ENCODE measurements at places on chromosomes 2 and 18. TPM values are rescaled to one million over a fixed set of nuclear protein-coding genes. Genes with fewer than 3 reads are reported as not detected.
A peak's percentile ranks its signal among the peaks of the same experiment; 100 is the strongest.

Gene MOGAT1
- not detected for polyA plus RNA-seq

Gene MAPRE3
- polyA plus RNA-seq: 130 TPM

Gene SP5
- polyA plus RNA-seq: 3.9 TPM

Gene MYO5B
- 17.7 TPM for polyA plus RNA-seq

Gene CFAP65
- 0.61 TPM for polyA plus RNA-seq

Gene STK16
- 41.2 TPM for polyA plus RNA-seq

Gene AMER3
- polyA plus RNA-seq: 5.7 TPM

Gene ASXL3
- polyA plus RNA-seq: 5.2 TPM

Gene ALLC
- polyA plus RNA-seq: not detected

Gene BABAM2
- polyA plus RNA-seq: 49.6 TPM

Gene ACVR1C
- polyA plus RNA-seq: 0.34 TPM

Gene L3MBTL4
- 4.5 TPM for polyA plus RNA-seq

Gene CCDC85A
- polyA plus RNA-seq: 4.0 TPM

Gene HMSD
- 5.3 TPM for polyA plus RNA-seq

Gene TXNL1
- 90.7 TPM for polyA plus RNA-seq

GRCh38 chr2:150413910-150414309, 73.6 kb downstream of the RND3 start:
- DNase-seq: no peak

DNA sequence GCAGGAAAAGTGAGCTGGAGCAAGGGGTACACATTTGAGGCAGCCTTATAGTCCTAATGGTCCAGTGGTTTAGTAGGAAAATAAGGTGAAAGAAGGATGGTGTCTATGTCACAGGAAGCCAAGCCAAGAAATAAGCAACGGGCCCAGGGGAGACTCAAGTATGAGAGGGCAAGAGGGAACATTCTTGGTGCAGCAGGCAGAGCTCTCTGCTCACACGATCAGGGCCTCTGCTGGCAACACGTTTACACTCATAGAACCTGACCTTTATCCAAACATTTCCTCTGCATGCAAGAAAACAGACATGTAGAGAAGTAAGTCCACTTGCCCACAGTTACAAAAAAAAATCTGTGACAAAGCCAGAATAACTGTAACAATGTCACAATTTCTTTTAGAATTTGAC, 32.6 kb upstream of the LRRC30 start:
- DNase-seq: no peak

GRCh38 chr2:98808546-98808945, 77.6 kb upstream of the MGAT4A start:
- DNase-seq: no peak

DNA sequence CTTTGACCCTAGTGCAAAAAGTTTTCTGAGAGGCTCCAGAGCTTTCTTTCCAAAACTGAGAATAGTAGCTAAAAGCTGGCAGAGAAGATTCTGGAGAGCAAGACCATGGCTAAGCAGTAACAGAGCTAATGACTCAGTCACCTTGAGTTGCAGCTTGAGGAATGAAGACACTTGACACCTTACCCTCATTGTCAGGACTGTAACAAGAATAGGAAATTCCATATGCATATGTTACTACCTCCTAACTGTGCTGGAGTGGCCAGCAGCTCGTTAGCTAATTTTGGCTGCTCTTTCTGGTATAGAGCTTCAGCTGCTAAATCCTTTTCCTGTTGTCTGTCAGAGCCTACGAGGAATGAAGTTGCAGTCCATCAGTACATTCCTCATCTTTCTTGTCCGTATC, 68.6 kb upstream of the LHCGR start:
- DNase-seq: no peak

- DNase-seq: no peak
Observed at GRCh38 chr2:220127311-220127710, 499.9 kb downstream of the SLC4A3 start.

DNA sequence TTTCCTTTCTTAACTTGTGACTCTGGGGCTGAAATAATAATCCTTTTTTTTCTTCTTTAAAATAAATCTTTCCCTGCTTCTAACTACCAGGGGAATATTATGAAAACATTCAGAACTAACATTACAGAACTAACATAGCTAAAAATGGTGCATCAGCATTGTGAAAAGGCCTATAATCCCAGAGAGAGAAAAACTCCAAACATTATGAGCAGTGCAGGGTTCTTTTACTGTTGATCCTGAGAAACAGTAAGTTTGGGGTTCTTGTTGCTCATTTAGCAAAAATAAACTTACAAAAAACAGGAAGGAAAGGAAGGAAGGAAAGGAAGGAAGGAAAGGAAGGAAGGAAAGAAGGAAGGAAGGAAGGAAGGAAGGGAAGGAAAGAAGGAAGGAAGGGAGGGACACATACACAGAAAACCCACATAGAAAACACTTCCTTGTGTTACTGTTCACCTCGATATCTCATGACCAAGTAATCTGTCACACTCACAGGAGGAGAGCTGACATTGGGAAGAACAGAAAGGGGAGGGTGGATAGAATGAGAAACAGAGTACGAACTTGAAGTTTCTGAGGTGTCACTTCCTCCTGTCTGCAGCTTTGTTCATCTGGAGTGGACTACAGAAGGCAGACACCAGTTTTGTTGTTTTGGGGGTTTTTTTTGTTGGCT, 18.4 kb upstream of the PIK3C3 start:
- no peak for DNase-seq

- DNase-seq: peak; percentile 72
Observed at GRCh38 chr18:78627551-78628346, 351.9 kb upstream of the SALL3 start.

- DNase-seq: no peak
Observed at GRCh38 chr2:62147610-62148301, 48.2 kb upstream of the B3GNT2 start.

DNA sequence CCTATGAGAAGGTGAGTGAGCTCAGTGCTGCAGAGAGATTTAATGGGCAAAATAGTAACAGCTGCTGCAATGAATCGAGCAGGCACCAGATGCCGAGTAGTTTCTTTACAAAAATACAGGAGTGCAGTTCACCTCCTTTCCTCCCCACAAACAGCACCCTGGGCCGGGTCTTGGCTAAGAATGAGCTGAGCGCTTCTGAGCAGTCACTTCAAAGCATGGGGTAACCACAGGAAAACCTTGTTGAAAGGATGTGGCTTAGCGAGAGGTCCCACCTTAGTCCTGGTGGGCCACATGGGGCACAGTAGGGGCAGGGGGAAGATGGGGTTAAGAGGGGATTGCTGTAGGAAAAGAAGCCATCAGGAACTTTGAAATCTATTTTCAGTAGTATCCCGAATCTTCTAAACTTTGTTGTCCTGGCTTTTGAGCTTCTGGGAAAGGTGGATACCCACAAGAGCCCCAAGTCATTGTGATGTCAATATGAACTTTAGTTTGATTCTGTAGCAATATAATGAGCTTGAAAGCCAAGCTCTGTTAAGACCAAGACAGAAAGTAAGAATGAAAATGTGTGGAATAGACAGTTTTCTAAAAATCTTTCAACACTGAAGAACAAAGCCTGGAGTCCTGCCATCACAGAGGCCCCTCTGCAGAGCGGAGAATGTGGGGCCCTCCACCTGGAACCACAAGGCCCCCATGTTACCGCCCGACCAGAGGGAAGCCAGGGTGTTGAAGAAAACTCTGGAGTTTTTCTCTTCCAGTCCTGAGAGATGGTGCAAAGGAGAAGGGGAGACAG, 101.0 kb upstream of the ZNF236 start:
- no peak for DNase-seq

- no peak for DNase-seq
Observed at GRCh38 chr18:75293591-75293990, 83.0 kb downstream of the TSHZ1 start.

GRCh38 chr2:190367091-190367490, 23.7 kb downstream of the INPP1 start:
- no peak for DNase-seq

GRCh38 chr2:129061069-129061768, 742.6 kb upstream of the HS6ST1 start:
- no peak for DNase-seq

- no peak for DNase-seq
Observed at GRCh38 chr18:62085756-62086155, 101.1 kb downstream of the PIGN start.

DNA sequence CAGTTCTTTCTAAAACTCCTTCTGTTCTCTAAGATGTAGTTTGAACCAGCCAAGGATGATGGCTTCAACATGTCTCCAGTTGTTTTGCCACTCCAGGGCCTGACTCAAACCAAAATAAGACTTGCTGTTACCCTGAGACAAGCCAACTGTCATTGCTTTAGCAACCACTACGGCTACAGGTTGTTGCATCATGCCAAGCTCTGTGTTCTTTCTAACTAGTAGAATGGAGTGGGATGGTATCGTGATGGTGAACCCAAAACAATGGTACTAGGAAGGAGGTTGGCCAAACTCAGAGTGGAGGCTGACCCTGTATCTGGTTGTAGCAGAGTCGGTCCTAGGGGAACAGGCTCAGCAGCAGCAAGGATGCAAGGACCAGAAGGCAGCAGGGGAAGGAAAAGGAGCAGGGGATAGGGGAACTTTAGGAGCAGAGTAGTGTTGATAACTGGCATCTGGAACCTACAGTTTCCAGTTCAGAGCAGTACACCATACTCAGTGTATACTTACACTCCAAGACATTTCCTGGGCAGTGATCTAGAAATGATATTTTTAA, 51.6 kb downstream of the PDK1 start:
- no peak for DNase-seq

GRCh38 chr2:26179446-26179913, 6.6 kb downstream of the GAREM2 start:
- DNase-seq: peak; percentile 66

DNA sequence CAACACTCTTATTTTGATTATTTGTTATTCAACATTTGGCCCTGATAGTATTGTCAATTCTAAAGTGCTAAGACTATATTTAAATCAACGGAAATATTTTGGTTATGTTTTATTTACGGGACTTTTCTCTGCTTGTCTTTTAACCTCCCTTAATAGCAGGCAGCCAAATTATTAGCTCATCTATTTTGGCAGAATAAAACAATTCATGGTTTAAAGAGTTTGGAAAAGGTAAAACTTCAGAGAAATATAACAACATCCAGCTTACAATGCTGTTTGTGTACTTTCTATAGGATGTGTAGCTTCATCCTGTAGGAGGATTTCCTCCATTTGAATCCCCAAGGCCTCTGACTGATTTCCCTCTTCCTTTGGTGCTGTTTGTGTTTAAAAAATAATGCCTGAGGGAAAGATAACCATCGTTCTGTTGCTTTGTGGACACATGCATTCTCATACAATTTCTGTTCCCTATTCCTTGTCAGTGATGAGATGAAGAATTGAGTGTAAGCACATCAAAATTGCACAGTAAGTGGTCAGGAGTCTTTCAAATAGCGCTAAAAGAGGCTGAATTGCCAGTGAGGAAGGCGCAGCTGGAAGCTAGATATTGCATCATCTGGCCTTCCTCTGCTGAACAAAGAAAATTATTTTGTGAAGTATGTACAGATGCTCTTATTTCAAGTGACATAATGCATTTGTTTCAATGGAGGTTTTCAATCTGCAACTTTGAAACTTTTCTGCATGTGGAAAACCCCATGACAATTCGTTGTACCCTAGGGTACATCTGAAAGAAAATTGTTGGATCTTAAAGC, 80.3 kb downstream of the CD28 start:
- DNase-seq: no peak

GRCh38 chr2:191436368-191437055, 191.3 kb downstream of the MYO1B start:
- no peak for DNase-seq

DNA sequence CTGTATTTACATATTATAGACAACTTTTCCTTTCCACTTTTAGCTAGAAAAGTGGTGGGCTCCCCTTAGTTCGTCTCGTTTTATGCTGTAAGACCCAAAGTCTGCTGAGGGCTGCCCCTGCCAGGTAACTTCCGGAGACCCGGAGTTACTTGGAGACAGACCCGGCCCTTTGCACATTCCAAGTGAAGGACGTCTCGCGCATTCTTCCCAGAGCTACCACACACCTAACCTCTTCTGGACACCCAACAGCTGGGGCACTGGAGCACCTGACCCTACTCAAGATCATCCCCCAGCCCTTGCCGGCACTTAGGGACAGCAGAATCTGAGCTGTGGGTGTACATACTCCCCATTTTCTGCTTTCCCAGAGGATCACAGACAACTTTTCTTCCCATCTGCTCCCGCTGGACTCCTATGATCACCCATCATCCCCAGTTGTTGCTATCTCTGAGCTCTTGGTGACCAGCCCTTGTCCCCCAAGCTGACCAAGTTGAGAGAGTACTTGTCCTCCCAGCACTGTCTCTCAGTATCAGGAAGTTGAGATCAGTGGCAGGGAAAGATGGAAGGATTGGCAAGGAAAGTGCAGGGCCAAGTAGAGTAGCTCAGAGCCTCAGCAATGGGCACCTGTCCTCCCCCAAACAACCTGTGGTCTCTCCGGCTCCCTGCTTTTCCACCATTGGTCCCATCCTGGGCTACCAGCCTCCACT, 8.4 kb upstream of the SATB2 start:
- no peak for DNase-seq
